ENCODE measurements at places on chromosomes 3 and 15.
A peak's percentile ranks its signal among the peaks of the same experiment; 100 is the strongest.

DNA sequence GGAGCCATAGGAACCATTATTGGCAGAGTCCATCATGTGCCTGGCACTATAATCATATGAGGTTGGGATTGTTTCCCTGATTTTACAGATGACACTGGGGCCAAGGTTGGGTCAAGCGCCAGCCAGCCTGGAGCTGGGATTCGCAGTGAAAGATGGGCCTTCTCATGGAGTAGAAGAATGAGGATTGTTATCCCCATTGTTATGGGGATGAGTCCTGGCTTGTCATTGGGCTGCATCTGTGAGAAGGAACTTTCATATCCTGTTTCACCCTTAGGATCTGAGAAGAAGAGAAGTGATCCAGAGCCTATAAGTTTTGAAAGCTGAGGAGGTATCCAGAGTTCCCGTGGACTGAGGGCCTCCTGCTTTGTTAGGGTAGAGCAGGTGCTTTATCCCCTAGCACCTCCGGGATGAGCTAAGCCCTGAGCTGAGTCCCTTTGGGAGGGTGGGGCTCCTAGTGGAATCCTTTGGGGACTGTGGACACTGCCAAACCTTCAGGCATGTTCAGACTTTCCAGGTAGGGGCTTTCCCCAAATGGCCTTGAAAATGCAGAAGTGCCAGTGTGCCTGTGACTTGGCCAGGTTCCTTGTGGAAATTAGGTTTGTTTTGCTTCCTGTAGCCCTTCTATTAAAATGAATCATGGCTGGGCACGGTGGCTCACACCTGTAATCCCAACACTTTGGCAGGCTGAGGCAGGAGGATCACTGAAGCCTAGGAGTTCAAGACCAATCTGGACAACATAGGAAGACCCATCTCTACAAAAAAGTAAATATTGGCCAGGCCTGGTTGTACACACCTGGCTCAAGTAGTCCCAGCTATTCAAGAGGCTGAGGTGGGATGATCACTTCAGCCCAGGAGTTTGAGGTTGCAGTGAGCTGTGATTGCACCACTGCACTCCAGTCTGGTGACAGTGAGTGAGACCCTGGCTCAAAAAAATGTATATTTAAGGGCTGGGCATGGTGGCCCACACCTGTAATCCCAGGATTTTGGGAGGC lies 30.2 kb upstream of the BSN start:
- no peak for DNase-seq

DNA sequence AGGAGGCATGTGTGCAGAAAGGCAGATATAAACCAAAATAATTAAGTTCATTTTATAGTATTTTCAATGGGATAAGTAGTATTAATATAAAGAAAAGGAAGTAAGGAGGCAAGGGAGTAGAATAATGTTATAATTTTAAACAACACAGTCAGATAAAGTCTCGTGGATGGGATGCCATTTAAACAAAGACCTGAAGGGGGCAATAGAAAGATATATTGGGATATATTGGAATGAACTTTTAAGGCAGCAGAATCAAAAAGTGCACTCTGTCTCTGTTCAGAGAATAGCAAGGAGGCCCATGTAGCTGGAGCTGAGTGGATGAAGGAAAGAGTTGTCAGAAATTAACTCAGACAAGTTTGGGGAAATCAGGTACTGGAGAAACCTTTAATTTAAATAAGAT lies 158.7 kb downstream of the CGGBP1 start:
- DNase-seq, result no peak

DNA sequence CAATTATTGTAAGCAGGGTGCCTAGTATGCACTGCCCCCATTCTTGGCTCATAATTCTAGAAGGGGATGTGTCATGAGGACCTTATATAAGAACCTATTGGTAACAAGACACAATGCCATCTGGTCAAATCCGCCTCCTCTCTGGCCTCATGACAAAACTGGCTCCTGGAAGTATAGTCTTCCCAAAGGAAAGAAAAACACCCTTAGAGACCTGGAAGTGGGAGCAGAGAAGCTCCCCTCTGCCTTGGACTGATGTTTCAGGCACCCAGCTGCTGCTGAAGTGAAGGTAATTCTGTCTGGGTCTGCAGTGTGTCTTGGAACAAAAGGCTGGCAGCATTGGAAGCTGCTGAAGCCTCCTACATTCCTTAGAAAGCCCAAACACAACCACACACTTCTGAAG lies 107.2 kb upstream of the CLSTN2 start:
- DNase-seq, result no peak

DNA sequence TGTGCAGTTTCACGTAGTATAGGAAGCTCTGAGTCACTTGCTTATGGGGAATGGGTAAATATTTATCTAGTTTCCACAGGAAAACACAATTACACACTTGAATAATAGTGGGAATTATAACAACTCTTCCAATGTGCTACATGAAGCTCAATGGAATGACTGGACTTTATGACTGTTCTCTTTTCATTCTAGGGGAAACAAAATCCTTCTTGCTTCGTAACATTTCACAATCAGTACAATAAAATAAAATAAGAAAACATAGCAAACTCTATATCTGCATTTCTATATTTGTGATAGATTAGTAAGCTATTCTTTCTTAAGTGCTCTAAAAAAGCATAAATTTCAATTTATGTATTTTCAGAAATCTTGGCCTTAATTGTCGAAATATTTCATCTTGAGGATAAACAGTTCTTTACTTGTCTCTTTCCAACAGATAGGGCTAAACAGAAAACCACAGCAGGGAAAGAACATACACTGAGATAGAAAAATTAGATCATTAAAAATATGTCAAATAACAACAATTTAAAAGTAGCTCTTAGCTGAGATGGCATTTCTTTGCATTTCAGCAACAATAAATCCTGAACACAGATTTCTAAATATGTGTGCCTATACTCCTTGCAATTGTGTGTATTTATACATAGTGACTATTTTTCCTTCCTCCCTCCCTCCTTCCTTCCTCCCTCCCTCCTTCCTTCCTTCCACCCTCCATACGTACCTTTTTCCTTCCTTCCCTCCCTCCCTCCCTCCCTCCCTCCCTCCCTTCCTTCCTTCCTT lies 395.5 kb upstream of the KCNMB2 start:
- DNase-seq, result no peak

GRCh38 chr3:157692468-157692867 lies 189.3 kb upstream of the VEPH1 start:
- no peak for DNase-seq

DNA sequence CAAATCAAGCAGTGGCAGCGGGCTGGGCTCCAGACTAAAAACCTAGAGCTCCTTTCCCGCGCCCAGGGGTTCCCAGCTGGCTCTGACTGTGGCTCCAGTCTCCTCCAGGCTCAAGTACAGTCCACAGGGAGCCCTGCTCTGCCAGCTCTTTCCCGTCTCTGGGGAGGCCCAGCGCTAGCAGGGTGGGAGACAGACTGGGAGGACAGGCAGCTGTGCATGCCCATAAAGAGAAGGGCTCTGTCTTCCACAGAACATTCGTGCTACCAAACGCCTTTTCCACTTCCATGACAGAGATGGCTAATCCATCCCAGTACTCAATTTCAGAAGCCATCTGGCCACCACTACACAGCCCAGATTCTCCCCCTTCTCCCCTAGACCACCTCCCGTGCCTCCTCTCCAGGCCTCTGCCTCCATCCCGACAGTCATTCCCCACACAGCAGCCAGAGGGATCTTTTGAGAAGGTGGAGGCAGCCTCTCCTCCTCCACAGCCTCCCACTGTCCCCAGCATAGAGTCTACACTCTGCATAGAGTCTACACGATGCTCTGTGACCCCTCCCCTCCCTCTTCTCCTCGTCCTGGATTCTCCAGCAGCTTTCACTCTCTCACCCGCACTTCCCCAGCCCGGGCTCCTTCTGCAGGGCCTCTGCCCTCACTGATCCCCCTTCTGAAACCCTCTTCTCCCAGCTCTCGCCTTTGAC lies 6.8 kb upstream of the DUSP7 start:
- no peak for DNase-seq

- no peak for DNase-seq
These were observed 191.5 kb upstream of the MLF1 start for GRCh38 chr3:158379517-158379916.

- DNase-seq, result no peak
These were observed 4.5 kb downstream of the CFAP44 start for GRCh38 chr3:113436809-113437208.

- no peak for DNase-seq
These were observed 87.7 kb downstream of the ATP10A start for GRCh38 chr15:25775317-25775912.

DNA sequence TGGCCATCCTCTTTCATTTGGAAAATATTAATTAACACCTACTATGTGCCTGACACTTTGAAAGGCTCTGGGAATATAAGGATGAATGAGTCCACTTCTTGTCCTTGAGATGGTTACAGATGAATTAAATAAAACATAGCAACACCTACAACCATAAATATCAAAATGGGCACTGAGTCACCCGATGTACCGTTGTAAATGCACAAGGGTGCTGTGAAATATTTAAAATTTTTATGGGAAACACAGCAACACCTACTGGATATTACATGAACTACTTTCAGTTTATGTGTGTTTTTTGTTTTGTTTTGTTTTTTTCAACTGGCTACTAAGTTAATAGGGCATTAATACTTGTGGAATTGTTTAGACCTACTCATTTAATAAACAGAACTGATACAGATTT lies 239.0 kb upstream of the NAALADL2 start:
- no peak for DNase-seq

DNA sequence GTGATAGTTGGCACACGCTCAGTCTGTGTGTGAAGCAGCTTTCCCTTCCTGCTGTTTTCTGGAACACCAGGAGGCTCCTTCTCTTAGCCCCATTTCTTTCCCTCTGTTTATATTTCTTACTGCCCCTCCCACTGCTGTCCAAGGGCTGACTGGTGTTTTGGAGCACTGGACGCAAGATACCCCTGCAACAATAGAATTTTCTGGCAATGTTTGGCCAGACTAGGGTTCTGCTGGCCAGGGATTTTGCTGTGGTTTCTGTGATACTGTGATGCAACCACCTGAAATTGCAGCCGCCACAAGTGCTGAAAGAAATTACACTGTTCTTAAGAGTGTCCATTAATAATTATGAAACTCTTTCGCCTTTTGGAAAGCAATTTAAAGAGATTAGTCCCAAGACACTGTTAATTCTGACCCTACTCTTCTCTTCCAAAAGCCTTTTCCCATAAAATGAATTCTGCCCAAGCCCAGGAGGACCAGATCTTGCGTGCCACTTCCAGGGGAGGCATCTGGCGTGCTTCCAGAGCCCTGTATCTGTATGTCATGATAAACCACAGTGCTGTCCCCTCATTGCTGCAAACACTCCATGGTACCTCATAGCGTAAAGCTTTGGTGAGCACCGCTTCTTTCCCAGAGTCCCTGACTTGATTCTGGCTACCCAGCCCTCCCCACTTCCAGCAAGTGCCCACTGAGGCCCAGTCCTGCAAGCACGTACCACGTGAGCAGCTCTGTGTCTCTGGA lies 159.4 kb upstream of the CHRM5 start:
- DNase-seq, result no peak

DNA sequence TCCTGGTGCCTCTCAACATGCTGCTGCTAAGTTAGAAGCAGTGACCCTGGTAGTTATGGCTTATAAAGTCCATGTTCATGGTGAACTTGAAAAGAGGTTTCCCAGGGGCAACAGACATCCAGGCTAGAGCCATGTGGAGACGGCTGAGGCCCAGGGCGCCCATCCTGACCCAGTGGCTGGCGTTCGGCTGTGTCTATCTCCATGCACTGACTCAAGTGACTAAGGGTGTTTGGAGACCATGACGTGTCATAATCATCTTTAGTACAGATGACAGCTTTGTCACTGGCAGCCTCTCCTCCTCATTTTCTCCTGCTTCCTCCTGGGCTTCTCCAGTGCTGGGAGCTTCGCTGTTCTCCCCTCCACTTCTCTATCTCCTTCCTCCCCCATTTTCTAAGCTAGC lies 287.4 kb upstream of the LYSMD4 start:
- DNase-seq, result peak; percentile 12

DNA sequence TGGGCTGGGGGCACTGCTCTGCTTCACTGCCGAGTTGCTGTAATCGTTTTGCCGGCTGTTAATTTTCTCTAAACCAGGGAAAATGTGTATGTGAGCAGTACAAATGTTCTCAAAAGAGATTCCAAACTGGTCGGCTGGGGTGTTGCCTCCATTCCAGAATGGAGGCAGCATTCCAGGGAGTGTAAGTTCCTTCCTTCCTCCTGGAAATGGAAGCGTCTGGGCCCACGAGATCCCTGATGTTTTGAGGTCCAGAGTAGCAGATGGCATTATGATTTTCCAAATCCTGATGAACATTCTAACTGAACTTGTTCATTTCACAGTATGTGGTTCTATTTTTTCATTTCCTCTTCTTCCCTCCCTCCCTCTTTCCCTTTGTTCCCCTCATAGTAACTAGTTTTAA lies 64.4 kb upstream of the SKOR1 start:
- DNase-seq, result no peak

DNA sequence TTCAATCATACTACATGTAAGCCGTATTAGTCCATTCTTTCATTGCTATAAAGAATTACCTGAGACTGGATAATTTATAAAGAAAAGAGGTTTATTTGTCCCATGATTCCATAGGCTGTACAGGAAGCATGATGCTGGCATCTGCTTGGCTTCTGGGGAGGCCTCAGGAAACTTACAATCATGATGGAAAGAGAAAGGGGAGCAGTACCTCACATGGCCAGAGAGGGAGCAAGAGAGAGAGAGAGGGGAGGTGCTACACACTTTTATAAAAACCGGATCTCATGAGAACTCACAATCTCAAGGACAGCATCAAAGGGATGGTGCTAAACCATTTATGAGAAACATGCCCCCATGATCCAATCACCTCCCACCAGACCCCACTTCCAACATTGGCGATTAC lies 14.3 kb upstream of the CLASP2 start:
- no peak for DNase-seq

- DNase-seq, result no peak
These were observed 98.0 kb downstream of the USP13 start for GRCh38 chr3:179750720-179751328.

- DNase-seq, result no peak
These were observed 57.7 kb downstream of the SLC12A8 start for GRCh38 chr3:125154800-125155269.

- no peak for DNase-seq
These were observed 16.7 kb downstream of the MEIS2 start for GRCh38 chr15:37083610-37084009.

- DNase-seq, result no peak
These were observed 1355.9 kb downstream of the SI start for GRCh38 chr3:163722405-163722804.

- DNase-seq, result peak; percentile 72
These were observed 458 bp downstream of the MCF2L2 start for GRCh38 chr3:183427876-183428446.

DNA sequence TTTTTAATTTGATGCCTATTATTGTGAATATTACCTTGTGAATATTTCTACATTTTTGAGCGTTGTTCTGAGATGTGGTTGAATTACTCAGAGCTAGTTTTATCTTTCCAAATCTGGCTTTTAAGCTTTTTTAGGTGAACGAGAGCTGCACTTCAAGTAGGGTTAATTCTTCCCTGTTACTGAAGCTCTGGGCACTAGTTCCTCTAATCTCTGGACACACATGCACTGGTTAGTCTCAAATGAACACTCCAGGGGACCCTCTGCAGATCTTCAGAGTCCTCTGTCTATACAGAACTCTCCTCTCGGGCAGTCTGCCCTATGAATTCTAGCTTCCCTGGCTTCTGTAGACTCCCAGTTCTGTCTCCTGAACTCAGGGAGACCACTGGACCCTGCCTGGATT lies 237.5 kb upstream of the TBC1D5 start:
- no peak for DNase-seq

- no peak for DNase-seq
These were observed 43.0 kb upstream of the UTS2B start for GRCh38 chr3:191373327-191373726.

GRCh38 chr15:59022188-59022587 lies 34.7 kb downstream of the RNF111 start:
- DNase-seq, result no peak
